ENCODE measurements at places on chromosomes 3 and 15.

- no peak for DNase-seq
Observed at GRCh38 chr3:25508901-25509300, 80.8 kb downstream of the RARB start.

DNA sequence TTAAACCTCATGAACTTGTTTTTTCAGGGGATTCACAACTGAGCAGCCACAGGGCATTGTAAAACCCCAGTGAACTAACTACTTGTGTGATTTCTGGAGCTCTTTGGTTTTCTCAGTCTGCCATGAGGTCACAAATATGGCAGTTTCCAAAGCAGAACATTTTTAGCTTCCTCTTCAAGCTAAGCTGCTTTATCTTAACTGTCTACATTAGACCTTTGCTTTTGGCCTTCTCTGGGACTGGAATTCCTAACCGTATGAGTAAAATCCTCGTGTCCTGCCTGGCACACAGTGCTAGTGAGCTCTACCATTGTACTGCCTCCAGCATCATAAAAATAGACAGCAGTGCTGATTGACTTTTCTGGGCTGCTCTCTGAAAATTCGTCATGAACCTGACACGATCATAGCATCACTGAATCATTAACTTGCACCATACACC is 22.1 kb downstream of the CDIN1 start:
- DNase-seq = no peak

GRCh38 chr15:101023501-101024072 is 104.4 kb downstream of the LRRK1 start:
- DNase-seq = no peak

- DNase-seq = no peak
Observed at GRCh38 chr3:78825118-78825857, 942.5 kb downstream of the ROBO1 start.

- DNase-seq = no peak
Observed at GRCh38 chr3:141126661-141127343, 75.7 kb downstream of the SPSB4 start.

- DNase-seq = no peak
Observed at GRCh38 chr3:128734523-128735189, 8.7 kb downstream of the RAB7A start.

DNA sequence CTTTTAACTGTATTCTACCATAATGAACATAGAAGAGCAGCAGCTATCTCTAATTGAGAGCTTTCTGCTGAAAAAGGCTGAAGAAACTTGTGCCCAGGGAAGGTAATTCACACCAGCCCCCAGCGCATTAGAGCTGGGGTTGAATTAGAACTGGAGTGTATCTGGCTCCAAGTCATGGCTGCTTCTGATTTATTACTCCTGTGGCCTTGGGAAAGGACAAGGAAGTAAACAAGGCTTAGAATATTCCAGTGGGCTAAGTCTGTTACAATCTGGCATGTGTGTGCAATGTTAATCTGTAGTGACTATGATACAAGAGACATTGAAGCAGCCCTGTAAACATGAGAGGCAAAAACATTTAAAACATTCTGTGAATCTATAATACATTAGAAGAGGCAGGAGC is 18.1 kb downstream of the CPA3 start:
- no peak for DNase-seq

DNA sequence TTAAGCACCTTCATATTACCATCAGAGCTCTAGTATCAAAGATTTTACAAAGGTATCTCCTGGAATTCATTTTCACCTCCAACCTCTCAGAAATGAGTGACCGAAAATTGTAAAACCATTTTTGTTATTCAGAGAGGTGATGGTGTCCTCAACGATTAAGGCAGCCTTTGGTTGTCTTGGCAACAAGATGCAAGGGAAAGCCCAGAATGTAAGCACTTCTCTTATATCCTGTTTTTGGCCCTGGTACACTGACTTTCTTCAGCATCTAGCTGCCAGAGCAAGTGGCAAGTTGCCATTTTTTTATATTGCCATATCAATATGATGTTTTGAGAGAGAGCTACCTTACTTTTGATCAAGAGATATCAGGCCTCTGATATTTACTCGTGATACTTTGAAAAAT is 384.9 kb upstream of the NECTIN3 start:
- DNase-seq = no peak

DNA sequence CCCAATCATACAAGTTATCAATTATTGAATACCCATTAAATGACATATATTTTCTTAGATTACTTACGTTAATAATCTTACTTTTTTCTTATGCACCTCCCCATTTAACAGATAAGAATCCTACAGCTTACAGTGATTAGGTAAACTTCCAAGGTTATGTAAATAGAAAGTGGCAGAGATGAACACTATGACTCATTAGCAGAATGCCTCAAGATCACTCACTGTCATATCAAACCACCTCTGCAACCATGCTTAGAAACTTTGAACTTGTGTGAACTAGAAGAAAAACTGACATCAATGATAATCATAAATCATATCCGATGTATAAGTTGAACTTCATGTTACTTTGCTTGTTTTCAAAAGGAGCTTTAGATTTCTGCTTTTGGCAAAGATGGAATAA is 911.6 kb upstream of the ARPP21 start:
- DNase-seq = no peak

DNA sequence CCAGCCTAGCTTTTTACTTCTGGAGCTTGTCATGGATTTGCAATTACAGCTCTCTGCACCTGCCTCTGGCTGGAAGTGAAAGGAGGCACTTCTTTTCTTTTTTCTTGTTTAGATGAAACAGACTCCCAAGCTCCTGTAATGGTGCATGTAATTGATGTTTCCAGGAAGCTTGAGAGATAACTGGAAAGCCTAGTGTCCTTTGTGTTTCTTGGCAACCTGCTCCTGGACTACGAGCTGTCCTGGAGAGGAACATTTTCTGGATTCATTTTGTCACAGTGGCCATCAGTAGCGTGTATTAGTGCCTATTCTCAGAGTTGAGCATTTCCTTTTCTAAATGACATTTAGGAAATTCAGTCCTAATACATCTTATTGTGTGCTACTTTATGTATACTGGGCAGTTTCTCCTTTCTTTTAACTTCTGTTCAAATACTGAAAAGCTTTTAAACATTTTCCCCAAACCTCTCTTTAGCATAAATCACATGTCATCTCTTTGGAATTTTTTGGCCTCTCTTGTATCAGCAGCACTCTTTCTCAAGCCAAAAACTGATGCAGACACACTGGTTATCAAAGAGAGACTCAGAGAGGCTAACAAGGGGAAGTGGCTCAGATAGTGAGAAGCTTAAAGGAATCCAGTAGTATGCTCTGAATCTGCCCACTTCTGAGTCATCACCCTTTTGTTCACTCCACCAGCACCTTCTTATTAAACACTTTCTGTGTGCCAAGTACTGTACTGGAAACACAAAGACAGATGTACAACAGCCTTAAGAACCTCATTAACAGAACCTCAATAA is 62.6 kb upstream of the SLC2A2 start:
- no peak for DNase-seq

DNA sequence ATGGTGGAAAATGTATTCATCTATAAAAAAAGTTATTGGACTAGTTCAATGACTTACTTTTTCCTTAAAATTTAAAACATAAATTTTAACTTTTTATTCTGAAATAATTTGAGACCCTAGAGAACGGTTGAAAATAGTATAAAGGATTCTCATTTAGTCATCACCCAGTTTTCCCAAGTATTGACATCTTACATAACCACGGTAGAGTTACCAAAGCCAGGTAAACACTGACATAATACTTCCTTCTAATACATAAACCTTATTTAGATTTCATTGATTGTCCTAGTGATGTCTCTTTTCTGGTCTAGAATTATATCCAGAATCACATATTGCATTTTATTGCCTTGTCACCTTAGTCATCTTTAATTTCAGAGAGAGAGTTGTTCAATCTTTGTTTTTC is 319.1 kb downstream of the LPP start:
- no peak for DNase-seq

DNA sequence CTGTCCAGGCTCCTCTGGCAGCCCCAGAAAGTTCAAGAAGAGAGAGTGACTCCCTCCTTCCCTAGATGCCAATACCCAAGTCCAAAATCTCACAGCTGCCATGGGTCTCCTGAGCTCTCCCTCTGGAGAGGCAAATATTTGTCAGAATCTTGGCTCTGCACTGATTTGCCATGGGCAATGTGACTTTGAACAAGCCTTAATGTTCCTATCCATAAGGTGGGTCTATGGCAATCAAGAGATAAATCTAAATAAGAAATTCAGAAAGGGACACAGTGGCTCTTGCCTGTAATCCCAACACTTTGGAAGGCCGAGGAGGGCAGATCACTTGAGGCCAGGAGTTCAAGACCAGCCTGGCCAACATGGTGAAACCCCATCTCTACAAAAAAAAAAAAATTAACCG is 12.4 kb upstream of the WNT7A start:
- no peak for DNase-seq

DNA sequence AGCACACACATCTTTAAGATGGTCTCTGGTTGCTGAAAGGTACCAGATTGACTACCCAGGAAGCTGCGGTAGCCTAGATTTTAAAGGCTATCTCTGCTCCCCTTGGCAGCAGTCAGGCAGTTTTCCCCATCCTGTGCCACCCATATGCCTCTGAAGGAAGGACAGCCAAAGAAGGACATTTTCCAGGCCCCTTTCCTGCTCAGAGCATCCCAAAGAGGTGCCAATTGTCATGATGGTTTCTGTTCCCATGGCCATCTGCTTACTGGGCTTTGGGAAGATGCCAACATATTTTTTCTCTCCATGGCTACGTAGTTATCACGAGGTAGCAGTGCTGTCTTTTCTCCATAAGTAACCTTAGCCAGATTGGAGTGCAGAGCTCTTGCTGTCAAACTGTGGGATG is 39.7 kb downstream of the UNC13C start:
- no peak for DNase-seq

DNA sequence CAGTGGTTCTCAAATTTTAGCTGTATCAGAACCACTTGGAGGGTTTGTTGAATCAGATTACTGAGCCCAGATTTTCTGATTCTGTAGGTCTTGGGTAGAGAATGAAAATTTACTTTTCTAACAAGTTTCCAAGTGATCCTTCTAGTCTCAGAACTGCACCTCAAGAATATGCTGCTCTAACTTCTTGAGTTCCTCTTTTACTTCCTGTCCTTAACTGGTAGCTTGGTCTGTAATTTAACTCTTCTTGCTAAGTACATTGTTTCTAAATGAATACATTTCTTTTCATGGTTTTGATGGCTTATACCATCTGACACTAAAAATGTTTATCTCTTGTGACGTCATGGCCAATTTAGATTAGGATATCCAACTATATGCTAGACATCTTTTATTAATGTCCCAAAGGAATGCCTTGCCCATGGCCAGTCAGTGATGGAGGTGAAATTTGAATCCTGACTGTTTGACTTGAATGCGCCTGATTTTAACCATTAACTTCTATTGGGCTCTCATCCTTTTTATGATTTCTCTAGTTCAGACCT is 262.6 kb upstream of the NAALADL2 start:
- no peak for DNase-seq

DNA sequence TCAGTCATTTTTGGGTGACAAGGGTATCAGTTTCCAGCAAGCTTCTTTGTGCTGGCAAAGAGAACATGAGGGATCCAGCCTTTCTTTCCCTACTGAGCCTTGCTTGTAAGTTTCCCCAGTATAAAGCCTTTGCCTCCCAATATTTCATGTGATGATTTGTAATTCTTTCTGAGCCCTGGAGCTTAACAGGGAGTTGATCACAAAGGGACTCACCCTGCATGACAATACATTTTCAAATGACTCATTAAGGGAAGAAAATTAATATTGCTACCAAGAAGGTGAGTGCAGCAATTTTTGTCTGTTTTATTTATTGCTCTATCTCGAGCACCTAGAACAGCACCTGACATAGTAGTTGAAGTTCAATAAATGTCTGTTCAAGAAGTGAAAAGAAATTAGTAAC is 27.7 kb downstream of the OXSM start:
- no peak for DNase-seq

DNA sequence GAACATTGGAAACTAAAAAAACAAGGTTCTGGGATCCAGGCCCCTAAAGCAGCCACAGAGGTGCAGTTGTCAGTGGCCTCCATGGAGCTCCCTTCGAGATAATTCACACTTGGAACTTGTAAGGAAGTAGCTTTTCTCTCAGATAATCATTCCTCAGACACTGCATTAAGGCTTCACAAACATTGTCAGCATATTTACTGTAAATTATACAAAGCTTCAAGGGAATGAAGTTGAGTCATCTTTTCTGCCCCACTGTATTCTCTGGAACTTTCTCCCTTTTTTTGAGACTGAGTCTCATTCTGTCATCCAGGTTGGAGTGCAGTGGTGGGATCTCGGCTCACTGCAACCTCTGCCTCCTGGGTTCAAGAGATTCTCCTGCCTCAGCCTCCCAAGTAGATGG is 7.1 kb downstream of the BLOC1S6 start:
- no peak for DNase-seq

- DNase-seq = no peak
Observed at GRCh38 chr3:116034794-116035193, 410.5 kb downstream of the LSAMP start.

DNA sequence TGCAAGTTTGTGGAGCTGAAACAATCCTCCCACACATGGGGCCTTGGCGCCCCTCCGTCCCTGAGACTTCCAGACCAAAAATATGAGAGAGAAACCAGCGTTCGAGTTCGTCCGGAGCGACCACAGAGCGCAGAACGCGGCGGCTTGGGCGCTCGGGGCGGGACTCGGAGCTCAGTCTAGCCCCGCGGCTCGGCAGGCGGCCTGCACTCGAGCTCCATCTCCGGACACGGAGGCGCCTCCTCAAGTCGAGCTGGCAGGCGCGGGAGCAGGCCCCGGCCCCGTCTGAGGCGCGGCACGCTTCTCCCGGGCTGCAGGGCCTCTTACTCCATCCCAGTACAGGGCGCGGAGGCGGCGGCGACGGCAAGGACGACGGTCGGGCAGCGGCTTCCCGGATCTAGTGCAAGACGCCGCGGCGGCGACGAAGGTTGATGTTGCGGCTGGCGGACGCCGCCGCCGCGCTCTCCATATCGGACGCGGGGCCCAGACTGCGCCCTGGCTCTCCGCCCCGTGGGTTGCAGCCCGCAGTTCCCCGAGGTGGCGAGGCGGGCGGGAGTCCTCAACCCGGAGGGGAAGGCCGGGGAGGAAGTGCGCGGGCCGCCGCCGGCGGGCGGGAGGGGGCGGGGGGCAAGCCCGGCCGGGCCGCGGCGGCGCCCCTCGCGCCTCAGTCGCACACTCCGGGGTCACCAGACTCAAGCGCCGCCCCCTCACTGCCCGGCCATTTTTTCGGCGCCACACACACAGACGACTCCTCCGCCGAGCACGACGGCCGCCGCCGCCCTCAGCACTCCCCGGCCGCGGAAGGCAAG is 674 bp downstream of the MSL2 start:
- DNase-seq = peak; percentile 96

DNA sequence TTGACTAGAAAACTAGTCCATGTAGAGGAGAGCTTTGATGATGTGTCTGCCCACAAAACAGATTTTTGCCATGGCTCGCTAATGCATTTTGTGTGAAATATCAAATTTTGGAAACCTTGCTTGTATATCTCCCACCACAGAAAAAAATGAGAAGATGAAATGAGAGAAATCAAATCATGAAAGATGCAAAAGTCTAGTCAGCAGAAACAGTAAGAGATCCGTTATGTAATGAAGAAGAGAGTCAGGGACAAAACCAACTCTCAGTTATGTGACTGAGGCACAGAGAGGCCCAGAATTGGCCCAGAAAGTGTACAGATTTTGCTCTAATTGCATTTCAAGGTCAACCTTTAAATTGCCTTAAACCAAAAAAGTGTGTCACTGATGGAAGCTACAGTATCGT is 107.0 kb downstream of the FILIP1L start:
- DNase-seq = no peak

All from left lung (tissue), 14 donors.